ENCODE measurements at places on chromosomes 4 and X.

- no peak for DNase-seq
Measured at GRCh38 chrX:74800062-74800461, 125.2 kb downstream of the NEXMIF start.

- DNase-seq: no peak
Measured at GRCh38 chr4:8501781-8502180, 61.2 kb downstream of the TRMT44 start.

- no peak for DNase-seq
Measured at GRCh38 chr4:38157592-38157991, 197.4 kb downstream of the PTTG2 start.

DNA sequence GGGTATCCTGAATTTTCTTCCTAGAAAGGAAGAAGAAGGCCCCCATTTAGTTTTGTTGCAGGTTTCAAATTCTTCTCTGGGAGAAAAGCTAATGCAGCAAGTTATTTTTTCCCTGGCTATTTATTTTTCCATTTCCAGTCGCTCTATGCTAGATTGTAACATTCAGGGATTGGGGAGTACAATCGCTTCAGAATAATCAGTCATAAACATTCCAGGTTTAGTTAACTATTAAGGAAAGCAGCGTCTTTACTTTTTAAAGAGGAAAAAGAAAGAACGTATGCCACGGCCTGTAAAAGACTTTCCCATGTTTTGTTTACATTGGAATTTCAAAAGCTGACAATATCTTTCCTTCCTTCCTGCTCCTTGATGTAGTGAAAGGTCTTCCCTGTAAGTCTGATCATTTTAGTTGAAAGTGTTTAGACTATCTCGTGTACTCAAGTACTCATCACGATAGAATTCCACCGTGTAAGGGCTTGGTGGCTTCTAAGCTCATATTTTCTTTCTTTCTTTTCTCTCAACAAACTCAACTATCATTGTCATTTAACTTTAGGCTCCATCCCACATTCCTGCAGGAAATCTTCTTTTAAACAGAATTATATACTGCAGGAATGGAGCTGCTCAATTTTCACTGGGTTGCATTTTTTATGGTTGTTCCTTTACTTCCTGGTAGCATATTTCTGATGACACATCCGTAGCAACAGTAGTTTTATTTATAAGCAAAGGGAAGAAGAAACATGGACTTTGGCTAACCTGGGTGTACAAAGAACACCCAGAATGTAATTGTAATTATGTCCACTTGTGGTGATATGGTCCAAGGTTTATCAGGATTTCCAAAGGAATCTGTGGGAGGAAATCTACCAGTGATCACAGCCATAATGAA is 213.1 kb upstream of the FAT1 start:
- DNase-seq: peak; percentile 87

- no peak for DNase-seq
Measured at GRCh38 chr4:138262469-138262868, 20.3 kb upstream of the SLC7A11 start.

DNA sequence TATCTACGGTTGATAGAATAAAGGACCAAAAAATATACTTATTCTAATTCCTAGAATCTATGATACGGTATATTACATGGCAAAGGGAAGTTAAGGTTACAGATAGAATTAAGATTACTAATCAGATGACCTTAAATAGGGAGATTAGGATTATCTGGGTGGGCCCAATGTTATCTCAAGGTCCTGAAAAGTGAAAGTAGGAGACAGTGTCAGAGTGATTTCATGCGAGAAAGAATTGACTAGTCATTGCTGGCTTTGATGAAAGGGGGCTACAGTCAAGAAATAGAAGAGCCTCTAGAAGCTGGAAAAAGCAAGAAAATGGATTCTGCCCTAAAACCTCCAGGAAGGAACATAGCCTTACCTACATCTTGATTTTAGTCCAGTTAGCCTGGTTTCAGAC is 176.9 kb upstream of the PPP1R2C start:
- no peak for DNase-seq

DNA sequence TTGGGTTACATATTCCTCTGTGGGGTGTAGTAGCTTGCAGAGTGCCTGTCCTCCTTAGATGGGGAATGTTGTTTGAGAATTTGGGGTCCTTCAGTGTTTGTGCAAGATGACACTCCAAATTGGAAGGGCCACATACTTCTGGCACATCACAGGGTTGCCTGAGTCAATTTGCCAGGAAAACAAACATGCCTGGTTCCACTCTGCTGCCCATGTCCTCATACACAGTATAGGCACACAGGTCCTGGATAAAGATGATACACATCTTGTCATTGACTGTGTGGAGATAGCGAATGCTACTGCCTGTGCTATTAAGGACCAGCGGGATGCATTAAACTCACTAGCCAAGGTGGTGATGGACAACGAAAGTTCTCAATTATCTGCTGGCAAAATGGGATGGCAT is 11.2 kb upstream of the LAP3 start:
- no peak for DNase-seq

- no peak for DNase-seq
Measured at GRCh38 chr4:119725688-119726330, 97.2 kb upstream of the PDE5A start.

DNA sequence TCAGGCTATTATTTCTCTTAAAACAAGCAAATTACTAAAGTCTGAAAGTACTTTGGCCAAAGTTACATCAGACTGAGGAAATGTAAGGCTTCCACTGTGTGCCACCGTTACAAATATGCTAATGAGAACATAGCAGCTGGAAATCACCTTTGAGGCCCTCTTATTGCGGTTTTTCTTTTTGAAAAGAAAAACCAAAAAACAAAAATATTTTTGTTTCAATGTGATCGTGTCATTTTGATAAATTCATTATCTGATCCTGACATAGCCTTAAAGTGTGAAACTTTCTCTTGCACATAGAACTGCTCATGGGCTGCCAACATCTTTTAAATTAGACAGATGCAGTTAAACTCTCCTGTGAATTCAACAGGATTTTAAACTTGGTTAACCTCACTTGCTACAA is 2.8 kb upstream of the TIFA start:
- no peak for DNase-seq

- no peak for DNase-seq
Measured at GRCh38 chrX:37388413-37388812, 39.2 kb downstream of the PRRG1 start.

DNA sequence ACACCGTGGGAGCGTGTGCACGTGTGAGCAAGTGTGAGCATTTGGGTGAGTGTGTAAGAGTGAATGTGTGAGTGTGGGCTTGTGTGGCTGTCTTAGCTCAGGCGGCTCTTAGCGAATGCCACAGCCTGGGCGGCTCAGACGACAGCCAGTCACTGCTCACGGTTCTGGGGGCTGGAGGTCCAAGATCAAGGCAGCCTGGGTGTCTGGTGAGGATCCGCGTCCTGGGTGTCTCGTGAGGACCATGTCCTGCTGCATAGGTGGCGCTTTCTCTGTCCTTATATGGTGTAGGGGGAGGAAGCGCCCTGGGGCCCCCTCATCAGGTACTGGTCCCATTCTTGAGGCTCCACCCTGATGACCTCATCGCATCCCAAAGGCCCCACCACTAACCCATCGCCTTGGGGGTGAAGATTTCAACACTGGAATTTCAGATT is 4.5 kb downstream of the DOK7 start:
- no peak for DNase-seq
